NCI-H1092 (cell line): ENCODE measurements at places on chromosomes 7 and 10.

DNA sequence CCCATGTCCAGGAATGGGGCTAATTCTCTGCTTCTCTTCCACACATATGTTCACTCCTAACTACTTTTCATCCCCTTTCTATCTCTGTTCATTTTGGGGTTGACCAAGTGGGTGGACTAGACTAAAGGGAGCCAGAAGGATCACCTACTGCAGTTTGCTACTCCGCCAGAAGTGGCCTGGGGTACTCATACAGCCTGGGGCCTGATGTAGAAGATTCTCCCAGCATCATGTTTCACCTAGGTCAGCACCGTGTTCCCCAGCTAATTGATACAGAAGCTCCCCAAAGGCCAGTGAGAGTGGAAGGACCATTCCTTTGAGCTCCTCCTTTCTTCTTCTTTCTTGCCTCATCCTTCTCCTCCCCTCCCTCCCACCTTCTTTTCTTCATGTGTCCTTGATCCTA is 19.6 kb upstream of the IFRD1 start:
- DNase-seq = no peak

- no peak for DNase-seq
Observed at GRCh38 chr7:84238596-84238995, 44.0 kb upstream of the SEMA3A start.

DNA sequence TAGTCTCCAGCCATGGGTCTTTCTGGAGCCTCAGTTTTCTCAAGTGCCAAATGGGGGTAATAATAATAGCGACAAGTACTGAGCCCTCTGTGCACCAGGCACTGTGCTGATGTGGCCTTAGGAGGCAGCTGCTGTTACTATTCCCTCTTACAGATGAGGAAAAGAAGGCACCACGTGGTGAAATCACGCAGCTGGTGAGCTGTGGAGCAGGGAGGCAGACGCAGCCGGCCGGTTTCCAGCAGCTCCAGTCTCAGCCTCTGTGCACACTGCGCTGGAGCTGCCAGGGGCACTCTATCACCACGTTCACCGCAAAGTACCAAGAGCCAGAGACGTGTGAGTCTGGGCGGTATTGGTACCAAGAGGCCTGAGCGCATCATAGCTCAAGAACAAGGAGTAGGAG is 9.6 kb downstream of the PYROXD2 start:
- no peak for DNase-seq

DNA sequence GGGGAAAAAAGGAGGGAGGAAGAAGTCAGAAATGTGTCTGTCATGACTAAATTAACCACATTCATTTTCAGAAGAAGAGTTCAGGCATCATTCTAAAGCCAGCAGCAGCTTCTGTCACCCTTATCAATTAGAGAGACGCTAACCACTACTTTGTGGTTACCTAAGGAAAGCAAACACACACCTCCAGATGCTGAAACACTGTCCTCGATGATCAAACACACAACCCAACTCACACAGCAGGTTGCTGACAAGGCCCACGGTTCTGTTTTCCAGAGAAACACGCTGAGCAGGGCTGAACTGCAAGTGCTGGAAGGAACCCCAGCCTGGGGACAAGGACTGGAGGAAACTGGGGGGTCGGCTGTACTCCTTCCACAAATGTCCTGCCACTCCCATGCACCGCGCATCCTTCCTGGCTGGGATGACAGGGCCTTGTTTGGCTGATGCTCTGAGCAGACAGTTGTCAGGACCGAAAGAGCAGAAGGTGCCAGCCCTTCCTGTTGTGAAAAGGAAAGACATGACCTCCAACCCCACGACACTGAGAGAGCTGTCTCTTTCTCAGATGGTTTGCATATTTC is 36.6 kb downstream of the PRKCQ start:
- no peak for DNase-seq

- DNase-seq = no peak
Observed at GRCh38 chr10:77024461-77024860, 613.1 kb downstream of the KCNMA1 start.

GRCh38 chr10:83817797-83818196 is 321.5 kb upstream of the GHITM start:
- DNase-seq = no peak

DNA sequence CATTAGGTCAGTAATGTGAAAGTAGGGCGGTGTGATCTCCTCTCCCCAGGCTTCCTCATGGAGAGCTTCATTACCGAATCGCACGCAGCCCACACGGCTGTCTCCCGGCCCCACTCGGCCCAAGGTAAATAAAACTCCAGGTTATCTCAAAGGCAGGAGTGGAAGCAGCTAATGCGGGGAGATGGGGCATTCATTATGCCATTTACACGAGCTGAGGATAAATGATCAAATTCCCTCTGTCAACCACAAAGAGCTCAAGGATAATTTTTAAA is 93.5 kb downstream of the ADARB2 start:
- peak; percentile 57 for DNase-seq

- DNase-seq = no peak
Observed at GRCh38 chr7:139265673-139266072, 34.6 kb downstream of the UBN2 start.

DNA sequence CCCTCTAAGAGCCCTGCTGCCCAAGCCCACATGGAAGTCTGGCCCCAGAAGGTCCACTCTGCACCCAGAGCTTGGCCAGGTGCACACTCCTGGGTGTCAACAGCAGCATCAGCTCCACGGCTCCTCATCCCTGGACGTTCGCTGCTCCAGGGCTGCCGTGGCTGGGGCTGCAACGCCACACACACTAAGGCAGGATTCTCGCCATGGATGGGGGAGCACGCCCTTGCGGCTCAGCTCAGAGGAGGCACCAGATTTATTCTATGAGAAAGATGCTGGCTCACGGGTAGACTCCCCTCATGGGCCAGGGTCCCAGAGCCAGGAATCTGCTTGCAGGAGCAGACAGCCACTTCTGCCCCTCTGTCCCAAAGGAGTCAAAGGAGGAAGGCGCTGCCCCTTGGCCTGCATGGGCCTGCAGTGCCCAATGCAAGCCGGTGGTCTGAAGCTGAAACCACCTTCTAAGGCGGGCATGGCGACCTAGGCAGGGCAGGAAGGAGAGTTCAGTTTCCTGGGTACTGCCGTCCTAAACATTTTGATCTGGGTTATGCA is 42.1 kb downstream of the CFAP46 start:
- no peak for DNase-seq

DNA sequence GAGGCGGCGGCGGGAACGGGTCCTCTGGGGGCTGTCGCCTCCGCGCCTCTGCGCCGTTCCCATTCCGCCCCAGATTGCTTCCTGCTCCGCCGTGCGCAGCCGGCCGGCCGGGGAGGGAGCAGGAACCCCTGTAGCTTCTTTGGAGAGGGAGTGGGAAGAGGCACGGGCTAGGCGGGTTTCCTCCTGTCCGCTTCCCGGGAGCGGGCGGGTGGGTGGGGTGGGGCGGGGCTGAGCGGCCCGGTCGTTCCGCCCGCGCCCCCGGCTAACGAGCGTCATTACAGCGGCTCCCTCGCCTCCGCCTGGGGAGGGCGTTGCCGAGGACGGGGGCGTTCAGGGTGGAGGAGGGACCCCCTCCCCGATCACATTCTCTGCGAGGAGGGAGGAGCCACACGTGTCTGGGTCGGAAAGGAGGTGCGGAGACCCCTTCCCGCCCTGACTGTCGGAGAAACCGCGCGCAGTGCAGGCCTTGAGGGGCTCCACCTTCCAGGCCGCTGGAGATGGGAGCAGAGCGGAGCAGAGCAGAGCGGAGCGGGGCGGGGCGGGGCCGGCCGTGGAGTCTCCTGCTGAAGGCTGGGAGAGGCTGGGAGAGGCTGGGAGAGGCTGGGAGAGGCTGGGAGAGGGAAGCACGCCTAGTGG is 39.7 kb downstream of the AGAP3 start:
- no peak for DNase-seq

GRCh38 chr7:101924171-101924570 is 106.7 kb downstream of the CUX1 start:
- no peak for DNase-seq
